ENCODE measurements at places on chromosomes 13 and 19.

DNA sequence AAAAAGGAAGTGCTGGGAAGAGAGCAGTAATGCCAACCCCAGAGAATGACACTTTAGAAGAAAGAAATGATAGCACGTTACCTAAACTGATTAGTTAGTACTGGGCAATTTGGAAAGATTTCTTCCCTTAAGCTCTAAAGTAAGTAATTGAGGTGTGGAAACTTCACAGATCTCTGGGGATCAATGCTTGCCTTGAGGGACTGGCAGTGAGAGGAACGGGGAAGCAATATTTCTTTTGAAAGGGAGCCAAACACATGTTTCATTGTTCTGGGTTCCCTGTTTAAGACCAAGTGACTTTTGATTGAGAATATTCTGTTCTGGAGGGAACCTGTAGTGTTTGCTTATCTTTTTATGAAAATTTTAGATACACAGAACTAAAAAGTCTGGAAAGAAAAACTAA lies 190.5 kb downstream of the NDFIP2 start:
- DNase-seq = no peak

DNA sequence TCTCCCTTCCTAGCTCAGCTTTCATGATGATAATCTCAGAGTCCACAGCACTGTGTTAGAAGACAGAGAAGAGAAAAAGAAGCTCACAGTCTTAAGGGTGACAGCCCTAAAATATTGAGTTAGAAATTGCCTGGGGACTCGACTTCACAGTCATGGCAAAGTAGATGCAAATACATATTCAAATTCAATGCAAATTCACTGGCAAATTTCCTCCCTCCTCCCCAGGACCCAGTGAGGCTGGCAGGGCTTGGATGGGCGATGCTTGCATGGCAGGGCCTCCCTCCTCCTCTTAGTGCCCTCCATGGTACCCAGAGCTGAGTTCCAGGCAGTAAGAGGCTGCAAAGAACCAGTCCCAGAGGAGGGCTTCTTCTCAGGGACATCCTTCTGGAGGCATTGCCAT lies 115.6 kb upstream of the UQCRFS1 start:
- no peak for DNase-seq

GRCh38 chr19:8163759-8164158 lies 14.4 kb upstream of the FBN3 start:
- DNase-seq = no peak

DNA sequence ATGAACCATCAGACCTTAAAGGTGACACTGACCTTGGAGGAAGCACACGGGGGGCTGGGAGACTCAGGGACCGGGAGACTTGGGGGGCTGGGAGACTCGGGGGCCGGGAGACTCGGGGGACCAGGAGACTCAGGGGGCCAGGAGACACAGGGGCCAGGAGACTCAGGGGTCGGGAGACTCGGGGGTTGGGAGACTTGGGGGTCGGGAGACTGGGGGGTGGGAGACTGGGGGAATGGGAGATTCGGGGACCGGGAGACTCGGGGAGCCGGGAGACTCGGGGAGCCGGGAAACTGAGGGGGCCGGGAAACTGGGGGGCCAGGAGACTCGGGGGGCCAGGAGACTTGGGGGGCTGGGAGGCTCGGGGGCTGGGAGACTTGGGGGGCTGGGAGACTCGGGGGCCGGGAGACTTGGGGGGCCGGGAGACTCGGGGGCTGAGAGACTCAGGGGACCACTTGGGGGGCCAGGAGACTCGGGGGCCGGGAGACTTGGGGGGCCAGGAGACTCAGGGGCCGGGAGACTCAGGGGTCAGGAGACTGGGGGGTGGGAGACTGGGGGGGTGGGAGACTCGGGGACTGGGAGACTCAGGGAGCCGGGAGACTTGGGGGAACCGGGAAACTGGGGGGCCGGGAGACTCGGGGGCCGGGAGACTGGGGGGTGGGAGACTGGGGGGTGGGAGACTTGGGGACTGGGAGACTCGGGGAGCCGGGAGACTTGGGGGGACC lies 62.9 kb downstream of the RASA3 start:
- DNase-seq = peak; percentile 3

DNA sequence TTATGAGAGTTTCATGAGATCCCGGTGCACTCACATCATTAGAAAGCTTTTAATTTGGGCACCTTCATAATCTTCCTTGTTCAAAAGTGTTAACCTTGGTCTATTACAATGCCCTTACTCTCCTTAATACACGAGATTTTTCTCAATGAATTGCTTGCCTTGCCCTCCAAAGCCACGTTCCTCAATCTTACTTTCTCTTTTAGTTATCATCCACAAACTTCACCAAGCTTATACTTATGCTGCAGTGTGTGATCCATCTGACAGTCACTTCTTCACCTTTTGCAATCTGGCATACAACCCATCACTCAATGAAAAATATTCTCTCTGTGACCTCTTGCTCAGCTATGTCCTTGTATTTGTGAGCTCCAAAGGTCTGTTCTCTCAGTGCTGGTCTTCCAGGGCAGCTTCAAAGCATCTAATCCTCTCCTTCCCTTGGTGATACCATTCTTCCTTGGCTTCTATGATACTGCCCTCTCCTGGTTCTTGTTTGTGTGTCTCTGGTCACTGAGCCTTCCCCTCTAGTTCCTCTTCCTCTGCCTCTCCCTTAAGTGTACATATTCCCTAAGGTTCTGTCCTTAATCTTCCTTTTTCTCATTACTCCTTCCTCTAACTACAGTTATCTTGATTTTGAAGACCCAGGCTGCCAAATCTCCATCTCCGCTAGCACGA lies 202.2 kb upstream of the STARD13 start:
- DNase-seq = no peak

- DNase-seq = no peak
Measured at GRCh38 chr13:44843403-44843802, 145.9 kb downstream of the NUFIP1 start.

DNA sequence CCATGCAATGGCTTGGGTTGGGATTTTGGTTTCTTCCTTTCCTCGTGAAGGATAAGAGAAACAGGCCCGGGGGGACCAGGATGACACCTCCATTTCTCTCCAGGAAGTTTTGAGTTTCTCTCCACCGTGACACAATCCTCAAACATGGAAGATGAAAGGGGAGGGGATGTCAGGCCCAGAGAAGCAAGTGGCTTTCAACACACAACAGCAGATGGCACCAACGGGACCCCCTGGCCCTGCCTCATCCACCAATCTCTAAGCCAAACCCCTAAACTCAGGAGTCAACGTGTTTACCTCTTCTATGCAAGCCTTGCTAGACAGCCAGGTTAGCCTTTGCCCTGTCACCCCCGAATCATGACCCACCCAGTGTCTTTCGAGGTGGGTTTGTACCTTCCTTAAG lies 24.1 kb downstream of the SPC24 start:
- DNase-seq = no peak

- no peak for DNase-seq
Measured at GRCh38 chr13:20351281-20352022, 119.3 kb upstream of the GJB6 start.

DNA sequence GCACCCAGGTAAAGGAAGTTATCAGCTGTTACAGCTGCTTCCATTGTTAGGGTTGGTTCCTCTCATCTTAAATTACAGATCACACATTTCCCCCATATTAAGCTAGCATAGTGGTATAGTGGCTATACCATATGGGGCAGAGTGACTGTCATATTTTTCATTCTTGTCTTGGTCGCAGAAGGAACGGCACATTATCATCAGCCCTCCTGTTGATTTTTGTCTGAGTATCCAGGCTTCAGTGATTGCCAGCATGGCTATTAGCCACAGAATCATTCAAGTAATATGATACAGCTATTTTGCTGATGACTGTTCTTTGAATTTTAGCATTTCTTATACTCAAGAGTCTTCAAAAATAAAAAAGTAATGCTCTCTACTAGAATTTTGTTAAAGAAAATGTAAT lies 240.9 kb downstream of the LIG4 start:
- no peak for DNase-seq
